ENCODE measurements at places on chromosomes 7 and 10.

- DNase-seq: no peak
Observed at GRCh38 chr10:60281331-60281730, 108.3 kb downstream of the ANK3 start.

- peak; percentile 0 for DNase-seq
Observed at GRCh38 chr10:79925614-79926013, 23.3 kb downstream of the SFTPD start.

DNA sequence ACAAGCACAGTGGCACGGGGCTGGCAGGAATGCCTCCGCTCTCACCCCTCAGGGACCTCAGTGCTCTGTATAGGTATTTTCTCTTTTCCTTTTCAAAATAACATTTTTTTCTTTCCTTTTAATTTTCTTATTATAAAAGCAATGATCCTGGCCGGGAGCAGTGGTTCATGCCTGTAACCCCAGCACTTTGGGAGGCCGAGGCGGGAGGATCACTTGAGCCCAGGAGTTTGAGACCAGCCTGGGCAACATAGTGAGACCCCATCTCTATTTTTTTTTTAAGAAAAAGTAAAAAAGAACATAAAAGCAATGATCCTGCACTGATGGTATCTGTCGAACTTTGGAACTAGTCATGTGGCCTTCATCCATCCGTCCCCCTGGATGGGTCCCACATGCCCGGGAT lies 3.2 kb downstream of the PRF1 start:
- DNase-seq: no peak

- DNase-seq: no peak
Observed at GRCh38 chr7:100588438-100588837, 2.3 kb downstream of the FBXO24 start.

GRCh38 chr10:47339759-47340607 lies 8.2 kb upstream of the RBP3 start:
- DNase-seq: no peak

- no peak for DNase-seq
Observed at GRCh38 chr7:11193888-11194287, 220.2 kb downstream of the PHF14 start.

GRCh38 chr10:15457382-15457781 lies 86.3 kb upstream of the FAM171A1 start:
- no peak for DNase-seq

DNA sequence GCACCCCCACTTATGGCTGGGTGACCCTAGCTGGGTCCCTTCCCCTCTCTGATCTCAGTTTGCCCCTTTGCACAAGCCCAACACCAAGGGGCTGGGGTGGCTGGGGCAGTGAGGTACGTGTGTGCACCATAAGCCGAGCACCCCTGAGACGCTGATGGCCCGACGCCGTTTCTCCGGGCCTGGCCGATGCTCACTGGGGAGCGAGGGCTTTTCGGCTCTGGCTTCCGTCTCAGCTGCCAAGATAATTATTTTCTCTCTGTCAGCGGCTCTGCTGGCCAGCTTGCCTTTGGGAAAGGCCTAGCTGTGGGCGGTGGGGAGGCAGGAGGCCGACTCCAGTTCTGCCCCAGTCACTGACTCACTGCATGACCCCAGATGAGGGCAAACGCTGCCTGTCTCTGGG lies 91.0 kb downstream of the ZMIZ1 start:
- no peak for DNase-seq

- no peak for DNase-seq
Observed at GRCh38 chr7:158116235-158116634, 471.4 kb downstream of the PTPRN2 start.

Data from activated T-helper 2 cell treated with anti-CD3 and anti-CD28 coated beads, Interferon-gamma antibody, Interleukin-2, Interleukin-4, amounts not matched to agents 10 μg/mL and 5 μg/mL and 100 μg/mL, durations not matched to agents 14 hours and 24 hours and 36 hours (primary cell).